ENCODE measurements at places on chromosomes 2 and 18. TPM values are rescaled to one million over a fixed set of nuclear protein-coding genes. Genes with fewer than 3 reads are reported as not detected.
A peak's percentile ranks its signal among the peaks of the same experiment; 100 is the strongest.

The MC5R gene
- not detected for total RNA-seq

The SERPINB3 gene
- not detected for total RNA-seq

The RAX gene
- total RNA-seq = not detected

The UGT1A3 gene
- total RNA-seq = not detected

The SRSF7 gene
- 44.3 TPM for total RNA-seq

The MAB21L4 gene
- total RNA-seq = 0.31 TPM

The FAM228A gene
- 1.8 TPM for total RNA-seq

The CD8B gene
- total RNA-seq = 0.33 TPM

The TOGARAM2 gene
- total RNA-seq = 2.0 TPM

DNA sequence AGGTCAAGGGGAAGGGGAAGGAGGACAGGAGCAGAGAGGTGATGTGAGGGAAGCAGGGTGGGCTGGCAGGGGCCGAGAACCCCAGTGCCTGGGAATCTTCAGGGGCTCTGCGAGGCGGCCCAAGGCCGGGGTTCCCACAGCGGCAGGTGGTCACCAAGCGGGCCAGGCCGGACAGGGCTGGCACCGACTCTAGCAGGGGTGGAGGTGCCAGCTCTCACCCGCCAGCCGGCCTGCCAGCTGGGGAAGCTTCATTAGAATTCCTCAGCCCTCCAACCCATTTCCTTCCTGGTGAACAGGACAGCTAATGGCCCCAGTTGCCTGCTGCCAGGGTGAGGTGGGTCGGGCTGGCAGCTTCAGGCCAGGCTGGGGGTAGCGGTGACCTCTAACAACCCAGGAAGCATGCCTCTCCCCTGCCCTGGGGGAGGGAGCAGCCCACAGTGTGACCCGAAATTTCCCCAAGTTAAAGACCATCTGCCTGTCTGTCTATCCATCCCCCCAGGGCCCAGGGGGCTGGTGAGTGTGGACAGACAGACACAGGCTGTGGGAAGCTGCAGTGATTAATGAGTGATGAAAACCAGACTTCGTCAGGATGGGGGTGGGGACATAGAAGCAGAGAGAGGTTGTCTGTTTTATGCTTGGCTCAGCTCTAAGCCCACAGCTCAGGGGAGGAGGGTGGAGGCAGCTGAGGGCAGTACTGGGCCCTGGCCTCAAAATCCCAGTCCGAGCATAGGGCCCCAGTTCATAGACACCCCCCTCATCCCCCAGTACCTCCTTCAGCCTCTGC is 144.1 kb downstream of the ZFP36L2 start:
- peak; percentile 82 for DNase-seq

- DNase-seq = peak; percentile 59
These were observed 276.1 kb upstream of the NCKAP5 start for GRCh38 chr2:133844214-133844892.

DNA sequence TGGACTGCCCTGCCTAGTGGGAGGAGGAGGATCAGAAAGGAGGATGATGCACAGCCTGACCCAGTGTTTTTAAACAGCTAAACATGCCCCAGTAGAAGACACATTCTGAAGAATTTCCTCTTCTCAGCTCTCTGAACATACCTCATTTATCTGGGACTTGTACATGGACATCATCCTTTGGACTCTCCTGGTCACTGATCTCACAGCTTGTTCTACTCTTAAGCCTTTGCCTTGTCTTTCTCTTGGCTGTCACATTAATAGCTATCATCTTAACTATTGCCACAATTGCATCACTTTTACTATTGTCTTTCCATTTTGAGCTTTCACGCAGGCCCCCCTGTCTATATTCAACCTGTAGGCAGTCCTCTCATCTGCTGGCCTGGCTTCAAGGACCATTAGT is 42.0 kb upstream of the PGAP1 start:
- DNase-seq = no peak

- no peak for DNase-seq
These were observed 105.6 kb downstream of the CRIM1 start for GRCh38 chr2:36461039-36461681.

- DNase-seq = no peak
These were observed 108.4 kb downstream of the MEP1B start for GRCh38 chr18:32298171-32298667.

DNA sequence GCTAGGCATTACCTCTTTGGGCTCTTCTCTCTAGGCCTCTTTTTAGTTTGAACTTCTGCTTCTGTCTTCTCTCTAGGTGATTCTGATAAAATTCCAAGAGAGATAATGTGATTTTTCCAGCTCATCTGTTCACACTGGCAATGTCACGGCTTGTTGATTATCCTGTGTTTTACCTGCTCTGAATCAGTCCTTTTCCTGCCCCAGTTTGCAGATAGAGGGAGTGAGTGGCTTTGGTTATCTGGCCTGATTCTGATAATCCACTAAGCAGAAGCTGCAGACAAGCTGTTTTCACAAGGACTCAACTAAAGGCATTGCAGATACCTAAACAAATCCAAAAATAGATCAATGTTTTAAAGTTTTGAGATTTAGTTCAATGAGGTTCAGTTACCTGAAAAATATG is 111.9 kb downstream of the DCC start:
- no peak for DNase-seq

DNA sequence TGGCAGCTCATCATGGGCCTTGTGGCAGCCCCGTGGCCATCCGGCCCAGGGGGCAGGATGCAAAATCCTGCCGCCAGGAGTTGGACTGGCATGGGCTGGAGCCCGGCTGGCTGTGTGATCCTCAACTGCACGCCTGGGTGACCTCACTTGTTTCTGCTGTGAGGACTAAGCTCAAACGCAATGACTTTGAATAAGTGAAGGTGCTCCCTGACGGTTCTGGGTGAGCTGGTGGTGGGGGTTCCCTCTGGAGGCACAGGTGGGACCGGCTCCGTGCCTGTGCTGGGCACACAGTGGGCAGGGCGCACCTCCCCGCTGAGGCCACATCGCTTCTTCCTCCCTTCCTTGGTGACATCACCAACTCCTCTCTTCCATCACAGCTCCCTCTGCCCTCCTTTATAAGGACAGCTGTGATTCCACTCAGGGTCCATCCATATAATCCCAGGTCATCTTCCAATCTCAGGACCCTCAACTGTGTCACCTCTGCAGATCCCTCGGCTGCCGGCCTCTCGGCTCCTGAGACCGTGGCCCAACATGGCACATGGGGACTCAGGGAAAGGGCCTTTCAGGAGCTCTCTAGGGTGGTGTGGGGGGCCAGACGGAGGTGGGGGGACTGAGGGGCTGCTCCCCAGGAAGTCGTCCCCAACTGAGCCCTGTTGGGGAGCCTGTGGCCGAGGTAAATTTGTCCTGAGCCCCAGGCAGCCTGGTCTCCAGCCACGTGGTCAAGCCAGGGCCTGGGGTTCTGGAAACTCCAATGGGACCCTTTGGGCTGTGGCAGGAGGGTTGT is 75.5 kb upstream of the ODC1 start:
- DNase-seq = no peak

- DNase-seq = no peak
These were observed 8.4 kb downstream of the RSAD2 start for GRCh38 chr2:6885968-6886367.

GRCh38 chr2:239399921-239400595 is 762 bp downstream of the HDAC4 start:
- no peak for DNase-seq

- DNase-seq = no peak
These were observed 290.3 kb downstream of the CNTNAP5 start for GRCh38 chr2:124315221-124315880.

DNA sequence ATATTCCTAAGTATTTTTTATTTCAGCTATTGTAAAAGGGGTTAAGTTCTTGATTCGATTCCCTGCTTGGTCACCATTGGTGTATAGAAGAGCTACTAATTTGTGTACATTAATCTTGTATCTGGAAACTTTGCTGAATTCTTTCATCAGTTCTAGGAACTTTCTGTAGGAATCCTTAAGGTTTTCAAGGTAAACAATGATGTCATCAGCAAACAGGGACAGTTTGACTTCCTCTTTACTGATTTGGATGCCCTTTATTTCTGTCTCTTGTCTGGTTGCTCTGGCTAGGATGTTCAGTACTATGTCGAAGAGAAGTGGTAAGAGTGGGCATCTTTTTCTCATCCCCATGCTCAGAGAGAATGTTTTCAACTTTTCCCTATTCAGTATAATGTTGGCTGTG is 252.7 kb downstream of the NR4A2 start:
- no peak for DNase-seq

DNA sequence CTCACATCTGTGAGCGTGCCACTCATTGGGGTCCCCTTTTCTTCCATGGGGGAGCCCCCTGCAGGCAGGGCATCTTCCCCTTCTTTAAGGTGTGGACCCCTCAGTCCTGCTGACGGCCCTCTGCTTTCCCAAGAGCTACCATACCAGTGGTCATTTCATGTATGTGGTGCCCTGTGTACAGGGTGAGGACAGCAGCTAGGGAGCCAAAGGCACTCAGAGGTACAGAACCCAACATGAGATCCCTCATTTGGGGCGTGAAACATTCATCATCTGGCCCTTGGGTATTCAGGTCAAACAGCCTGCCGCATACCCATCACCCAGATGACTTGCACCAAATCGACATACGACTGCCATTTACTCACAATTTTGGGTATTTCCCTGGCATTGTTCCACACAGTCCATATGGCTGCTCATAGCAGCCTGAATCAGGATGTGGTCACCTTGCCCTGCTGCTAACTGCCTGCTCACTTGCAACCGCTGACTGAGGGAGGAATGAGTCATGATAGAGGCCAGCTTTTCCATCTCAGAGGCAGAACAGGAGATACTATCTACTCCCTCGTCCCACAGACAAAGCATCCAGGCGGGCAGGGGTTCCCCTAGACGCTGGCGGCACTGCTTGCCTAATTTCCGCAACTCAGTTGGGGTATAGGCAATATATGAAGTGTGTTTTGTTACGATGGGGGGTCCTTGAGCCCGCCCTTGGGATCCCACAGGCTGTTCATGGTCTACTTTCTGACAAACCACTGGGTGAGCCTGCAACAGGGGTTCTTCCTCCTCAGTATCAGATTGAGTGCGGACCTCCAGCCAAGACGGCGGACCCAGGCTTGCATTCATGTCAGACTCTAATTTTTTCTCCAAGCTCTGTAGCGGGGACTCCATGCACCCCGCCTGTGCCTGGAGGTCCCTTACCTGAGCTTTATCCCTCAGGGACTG is 228.6 kb downstream of the SATB2 start:
- DNase-seq = no peak

- DNase-seq = no peak
These were observed 36.4 kb downstream of the PKDCC start for GRCh38 chr2:42084231-42084671.

- no peak for DNase-seq
These were observed 3.1 kb upstream of the MATN3 start for GRCh38 chr2:20015482-20016083.

- no peak for DNase-seq
These were observed 68.5 kb upstream of the FAM117B start for GRCh38 chr2:202566286-202566685.

DNA sequence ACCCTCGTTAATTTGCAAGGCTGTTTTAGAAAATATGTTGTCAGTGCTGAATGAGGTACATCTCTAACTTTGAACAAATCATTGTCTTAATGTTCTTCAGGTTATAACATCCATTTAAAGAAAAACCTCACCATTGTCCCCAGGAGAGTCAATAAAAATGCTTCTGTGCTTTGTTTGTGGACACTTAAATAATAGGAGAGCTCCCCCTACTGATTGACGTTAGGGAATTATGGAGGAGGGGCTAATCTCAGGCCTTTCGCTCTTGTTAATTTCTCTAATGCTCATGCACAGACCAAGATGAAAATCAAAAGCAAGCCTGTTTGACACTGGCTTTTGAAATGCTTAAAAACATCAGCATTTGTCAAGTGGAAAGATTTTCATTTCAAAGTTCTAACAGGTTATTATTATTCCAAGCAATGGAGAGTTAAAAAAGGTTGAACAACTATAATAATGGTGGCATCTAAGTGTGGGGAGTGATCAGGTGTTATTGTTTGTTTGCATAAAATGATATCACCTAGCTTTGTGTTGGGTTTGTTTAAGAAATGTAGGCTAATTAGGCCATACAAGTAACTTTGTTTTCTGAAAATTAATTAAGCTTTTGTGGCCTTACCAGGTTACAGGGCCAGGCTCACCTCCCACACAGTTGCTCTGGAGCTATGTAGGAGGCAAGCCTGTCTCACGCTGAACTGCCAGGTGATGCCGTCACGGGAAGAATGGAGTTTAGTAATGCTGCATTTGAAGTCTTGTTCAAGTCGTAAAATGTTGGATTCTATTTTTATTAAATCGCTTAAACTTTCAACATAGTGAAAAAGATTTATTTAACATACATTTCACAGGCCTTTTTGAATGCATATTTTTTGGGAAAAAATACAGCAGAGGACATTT is 51.7 kb upstream of the SMIM21 start:
- no peak for DNase-seq

- no peak for DNase-seq
These were observed 21.9 kb upstream of the EMILIN2 start for GRCh38 chr18:2824865-2825264.

GRCh38 chr2:71348302-71348701 is 16.7 kb downstream of the ZNF638 start:
- DNase-seq = no peak

- no peak for DNase-seq
These were observed 76.9 kb downstream of the ACTR3 start for GRCh38 chr2:113966832-113967231.

- DNase-seq = no peak
These were observed at the start of gene ZNF385B for GRCh38 chr2:179861416-179862067. ZNF385B (minus strand) TSS chr2:179861612.

- DNase-seq = no peak
These were observed 107.8 kb upstream of the LRATD1 start for GRCh38 chr2:14524803-14525080.

DNA sequence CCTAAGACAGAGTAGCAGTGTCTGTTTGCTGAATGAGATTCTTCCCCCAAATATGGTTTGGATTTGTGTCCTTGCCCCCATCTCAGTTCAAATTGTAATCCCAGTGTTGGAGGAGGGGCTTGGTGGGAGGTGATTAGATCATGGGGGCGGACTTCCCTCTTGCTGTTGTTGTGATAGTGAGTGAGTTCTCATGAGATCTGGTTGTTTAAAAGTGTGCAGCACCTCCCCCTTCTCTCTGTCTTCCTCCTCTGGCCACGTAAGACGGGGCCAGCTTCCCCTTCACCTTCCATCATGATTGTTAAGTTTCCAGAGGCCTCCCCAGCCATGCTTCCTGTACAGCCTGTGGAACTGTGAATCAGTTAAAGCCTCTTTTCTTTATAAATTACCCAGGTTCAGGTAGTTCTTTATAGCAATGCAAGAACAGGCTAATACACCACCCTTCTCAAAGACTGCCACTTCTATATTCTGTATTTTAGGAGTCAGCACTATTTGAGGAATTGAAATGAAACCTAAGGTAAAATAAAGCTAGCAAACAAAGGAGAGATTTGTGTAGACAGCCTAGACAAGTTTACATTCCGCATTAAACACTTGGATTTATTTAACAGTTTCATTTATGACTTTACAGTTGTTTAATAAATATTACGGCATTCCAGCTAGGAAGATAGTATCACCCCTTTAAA is 21.6 kb downstream of the FBXO36 start:
- DNase-seq = no peak

DNA sequence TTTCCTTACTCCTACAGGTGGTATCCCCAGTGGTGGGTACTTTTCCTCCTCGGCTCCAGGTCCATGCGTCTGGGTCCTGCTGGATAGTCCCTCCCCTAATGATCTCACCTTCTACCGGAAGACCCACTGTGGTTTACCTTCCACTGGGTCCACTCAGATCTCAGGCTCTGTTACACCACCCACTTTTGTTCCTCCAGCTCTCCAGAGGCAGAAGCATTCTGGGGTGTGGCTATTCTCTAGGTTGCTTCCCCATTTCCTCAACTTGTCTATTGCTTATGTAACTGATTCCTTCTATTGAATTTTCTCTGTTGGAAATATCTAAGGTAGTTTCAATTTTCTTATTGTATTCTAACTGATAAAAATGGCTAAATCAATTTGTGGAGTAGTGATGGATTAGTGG is 87.6 kb upstream of the GALNT5 start:
- DNase-seq = no peak

GRCh38 chr2:187214306-187214705 is 233.7 kb downstream of the CALCRL start:
- no peak for DNase-seq

All from right atrium auricular region (tissue), 2 donors.